ENCODE measurements at places on chromosomes 7 and 10. TPM values are rescaled to one million over a fixed set of nuclear protein-coding genes. Genes with fewer than 3 reads are reported as not detected.
A peak's percentile ranks its signal among the peaks of the same experiment; 100 is the strongest.

Gene IDI2
- total RNA-seq: not detected

Gene VWA2
- total RNA-seq: 15.3 TPM

Gene KNDC1
- 3.3 TPM for total RNA-seq

Gene AASS
- total RNA-seq: 37.9 TPM

Gene GPR15LG
- total RNA-seq: not detected

Gene PAPOLB
- total RNA-seq: under 0.01 TPM

- no peak overlapping the region for H3K4me3 ChIP-seq
- no peaks in the 10 kb centered on the region for H3K27me3 ChIP-seq
- DNase-seq: no peak
- H3K27ac ChIP-seq: no peak overlapping the region
- peaks cover 6% of the 10 kb centered on the region for H3K4me1 ChIP-seq
Measured at GRCh38 chr7:134900166-134900982, 85.9 kb upstream of the AGBL3 start.

- no peak overlapping the region for H3K4me3 ChIP-seq
- no peak for DNase-seq
- no peaks in the 10 kb centered on the region for H3K36me3 ChIP-seq
- no peak overlapping the region for H3K27ac ChIP-seq
- H3K27me3 ChIP-seq: no peaks in the 10 kb centered on the region
Measured at GRCh38 chr10:8288600-8288999, 234.1 kb downstream of the GATA3 start.

- no peak overlapping the region for H3K27ac ChIP-seq
- H3K27me3 ChIP-seq: no peaks in the 10 kb centered on the region
- H3K4me3 ChIP-seq: no peak overlapping the region
- no peak for DNase-seq
- peaks cover 4% of the 10 kb centered on the region for H3K4me1 ChIP-seq
Measured at GRCh38 chr10:89160339-89160738, 46.8 kb downstream of the CH25H start.

GRCh38 chr10:128932071-128932820 lies 534.8 kb upstream of the MGMT start:
- DNase-seq: no peak
- peaks cover 22% of the 10 kb centered on the region for H3K4me1 ChIP-seq
- no peaks in the 10 kb centered on the region for H3K27me3 ChIP-seq
- no peak overlapping the region for H3K4me3 ChIP-seq

DNA sequence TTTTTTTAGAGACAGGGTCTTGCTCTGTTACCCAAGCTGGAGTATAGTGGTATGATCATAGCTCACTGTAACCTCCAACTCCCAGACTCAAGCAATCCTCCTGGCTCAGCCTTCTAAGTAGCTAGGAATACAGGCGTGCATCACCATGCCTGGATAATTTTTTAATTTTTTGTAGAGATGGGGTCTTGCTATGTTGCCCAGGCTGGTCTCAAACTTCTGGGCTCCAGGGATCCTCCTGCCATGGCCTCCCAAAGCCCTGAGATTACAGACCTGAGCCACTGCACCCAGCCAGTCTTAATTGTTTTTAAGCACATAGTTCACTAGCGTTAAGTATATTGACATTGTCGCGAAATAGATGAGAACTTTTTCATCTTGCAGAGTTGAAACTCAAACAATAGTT lies 2.0 kb downstream of the SUPV3L1 start:
- H3K4me3 ChIP-seq: no peak overlapping the region
- H3K27me3 ChIP-seq: no peaks in the 10 kb centered on the region
- peaks cover 23% of the 10 kb centered on the region for H3K4me1 ChIP-seq
- no peak for DNase-seq
- no peak overlapping the region for H3K27ac ChIP-seq

GRCh38 chr7:51161937-51162336 lies 154.7 kb downstream of the COBL start:
- H3K4me3 ChIP-seq: no peak overlapping the region
- H3K27ac ChIP-seq: no peak overlapping the region
- DNase-seq: no peak
- no peaks in the 10 kb centered on the region for H3K27me3 ChIP-seq
- H3K4me1 ChIP-seq: no peaks in the 10 kb centered on the region
- no peaks in the 10 kb centered on the region for H3K36me3 ChIP-seq

DNA sequence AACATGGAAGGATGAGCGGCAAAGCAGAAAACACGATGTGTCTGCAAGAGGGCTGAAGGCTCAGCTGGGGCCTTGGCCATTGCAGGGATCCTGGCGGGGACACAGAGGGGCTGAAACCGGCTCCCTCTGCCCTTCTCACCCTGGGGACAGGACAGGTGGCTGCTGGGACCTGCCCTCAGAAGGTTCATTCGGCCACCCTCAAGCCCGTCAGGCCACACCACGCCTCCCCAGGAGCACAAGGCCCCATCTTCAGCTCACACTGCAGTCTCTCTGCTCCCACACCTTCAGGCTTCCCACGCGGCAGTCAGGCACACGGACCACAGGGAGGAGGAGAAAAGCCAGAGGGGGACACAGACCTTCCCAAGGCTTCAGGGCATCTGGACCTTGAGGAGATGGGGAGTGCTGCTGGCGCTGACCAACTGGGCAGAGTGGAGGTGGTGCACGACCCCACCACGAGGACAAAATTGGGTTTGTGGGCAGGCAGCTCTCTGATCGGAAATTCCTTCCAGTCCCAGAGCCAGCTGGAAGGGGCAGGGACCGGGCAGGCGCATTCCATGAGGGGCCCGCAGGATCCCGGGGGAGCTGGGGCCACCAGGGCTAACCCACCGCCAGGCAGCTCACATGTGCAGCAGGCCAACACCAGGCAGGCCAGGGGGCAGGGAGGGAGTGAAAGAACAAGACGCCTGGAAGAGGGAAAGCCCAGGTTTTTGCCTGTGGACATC lies 104.0 kb downstream of the MAD1L1 start:
- no peak overlapping the region for H3K27ac ChIP-seq
- peaks cover 6% of the 10 kb centered on the region for H3K4me1 ChIP-seq
- no peaks in the 10 kb centered on the region for H3K36me3 ChIP-seq
- DNase-seq: no peak

- no peak overlapping the region for H3K4me3 ChIP-seq
- H3K27me3 ChIP-seq: no peaks in the 10 kb centered on the region
- no peak for DNase-seq
- no peaks in the 10 kb centered on the region for H3K36me3 ChIP-seq
- H3K4me1 ChIP-seq: peaks cover 11% of the 10 kb centered on the region
Measured at GRCh38 chr10:34959786-34960185, 130.4 kb downstream of the CUL2 start.

DNA sequence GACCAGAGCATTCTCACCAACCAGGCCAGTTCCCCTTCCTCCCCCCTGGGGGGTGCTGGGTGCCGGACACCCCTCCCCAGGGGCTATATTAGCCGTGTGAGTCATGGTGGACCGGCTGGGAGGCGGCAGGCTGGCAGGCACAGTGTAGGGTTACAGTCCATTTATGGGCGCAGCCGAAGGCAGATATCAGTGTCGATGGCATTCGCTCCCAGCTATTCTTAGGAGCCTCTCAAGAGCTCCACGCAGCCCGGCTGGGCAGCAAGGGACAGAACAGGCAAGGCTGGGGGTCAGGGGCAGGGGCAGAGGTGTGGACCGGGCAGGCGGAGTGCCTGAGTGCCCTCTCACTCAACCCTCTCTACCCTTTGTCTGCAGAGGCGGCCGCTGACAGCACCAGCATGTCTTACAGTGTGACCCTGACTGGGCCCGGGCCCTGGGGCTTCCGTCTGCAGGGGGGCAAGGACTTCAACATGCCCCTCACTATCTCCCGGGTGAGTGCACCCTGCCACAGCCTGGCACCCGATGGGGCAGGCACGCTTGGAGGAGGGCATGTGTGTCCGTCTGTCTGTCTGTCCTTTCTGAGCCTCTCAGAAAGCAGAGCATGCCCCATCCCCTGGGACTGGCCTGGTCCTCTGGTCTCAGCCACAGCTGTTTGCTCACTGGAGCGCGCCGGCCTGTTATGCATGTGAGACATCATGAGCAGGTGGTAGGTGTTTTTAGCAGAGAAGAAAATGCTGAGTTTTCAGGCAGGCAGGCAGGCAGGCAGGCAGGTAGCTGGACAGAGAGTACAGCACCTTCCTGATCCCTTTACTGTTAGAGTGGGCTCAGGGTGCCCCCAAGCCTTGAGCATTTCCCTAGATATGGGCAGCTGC lies at the start of gene LDB3:
LDB3 (plus strand) TSS at position 215 of the 869 bp plus-strand sequence; CDS start at position 396, 181 bp downstream.
- H3K27ac ChIP-seq: peak within 1 kb of the TSS; percentile 29
- no peaks in the 10 kb centered on the region for H3K36me3 ChIP-seq
- no peak for DNase-seq
- no peak within 1 kb of the TSS for H3K4me3 ChIP-seq

GRCh38 chr7:101602484-101603241 lies 26.4 kb downstream of the MYL10 start:
- H3K27me3 ChIP-seq: no peaks in the 10 kb centered on the region
- peak; percentile 78 for DNase-seq
- no peak overlapping the region for H3K4me3 ChIP-seq
- H3K27ac ChIP-seq: no peak overlapping the region

- no peak for DNase-seq
- H3K4me1 ChIP-seq: no peaks in the 10 kb centered on the region
- H3K36me3 ChIP-seq: no peaks in the 10 kb centered on the region
- no peaks in the 10 kb centered on the region for H3K27me3 ChIP-seq
- H3K27ac ChIP-seq: no peak overlapping the region
Measured at GRCh38 chr10:11115337-11115736, 97.7 kb downstream of the CELF2 start.

DNA sequence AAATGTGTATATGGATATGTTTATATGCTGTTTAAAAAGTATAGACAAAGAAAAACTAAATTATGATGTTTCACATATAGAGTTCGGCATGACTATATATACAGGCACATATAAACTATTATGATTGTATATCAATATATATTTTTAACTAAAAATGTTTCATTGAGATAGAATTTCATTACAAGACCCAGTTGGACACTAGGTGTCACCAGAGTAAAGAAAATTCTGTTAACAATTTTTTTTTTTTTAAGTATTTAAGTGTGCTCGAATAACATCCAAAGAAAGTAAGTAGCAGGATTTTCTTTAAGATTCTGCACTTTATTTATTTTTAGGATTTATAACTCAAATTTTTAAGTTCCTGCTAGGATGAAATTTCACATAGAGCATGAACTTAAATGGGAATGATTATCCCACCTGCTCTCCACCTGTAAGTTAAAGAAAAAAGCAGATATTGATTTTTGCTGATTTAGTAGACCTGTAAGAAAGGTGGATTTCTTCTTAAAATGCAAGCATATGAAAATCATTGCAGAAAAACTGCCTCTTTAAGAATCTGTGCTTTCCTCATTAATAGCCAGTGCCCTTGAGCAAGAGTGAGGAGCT lies 961.5 kb downstream of the PCDH15 start:
- no peaks in the 10 kb centered on the region for H3K27me3 ChIP-seq
- no peak for DNase-seq
- no peak overlapping the region for H3K27ac ChIP-seq
- no peaks in the 10 kb centered on the region for H3K4me1 ChIP-seq
- H3K36me3 ChIP-seq: no peaks in the 10 kb centered on the region
- H3K4me3 ChIP-seq: no peak overlapping the region

DNA sequence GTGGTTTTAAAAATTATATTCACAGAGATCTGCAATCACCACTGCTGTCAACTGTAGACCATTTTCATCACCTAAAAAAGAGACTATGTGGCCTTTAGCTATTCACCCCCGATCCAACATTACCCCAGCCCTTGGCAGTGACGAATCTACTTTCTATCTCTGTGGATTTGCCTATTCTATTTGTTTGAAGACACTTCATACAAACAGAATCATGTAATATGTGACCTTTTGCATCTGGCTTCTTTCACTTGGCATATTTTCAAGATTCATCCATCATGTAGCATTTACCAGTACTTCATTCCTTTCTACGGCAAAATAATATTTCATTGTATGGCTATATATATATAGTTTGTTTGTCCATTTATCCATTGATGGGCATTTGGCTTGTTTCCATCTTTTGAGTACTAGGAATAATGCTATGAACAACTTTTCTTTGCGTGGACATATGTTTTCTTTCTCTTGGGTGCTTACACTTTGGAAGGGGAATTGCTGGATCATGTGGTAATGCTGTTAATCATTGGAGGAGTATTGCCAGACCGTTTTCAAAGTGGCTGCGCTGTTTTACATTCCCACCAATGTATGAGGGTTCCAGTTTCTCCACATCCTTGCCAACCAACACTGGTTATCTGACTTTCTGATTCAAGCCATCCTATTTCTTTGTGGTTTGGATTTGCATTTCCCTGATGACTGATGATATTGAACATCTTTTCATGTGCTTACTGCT lies 22.3 kb downstream of the ADAMTS14 start:
- no peak overlapping the region for H3K4me3 ChIP-seq
- no peak overlapping the region for H3K27ac ChIP-seq
- DNase-seq: no peak

GRCh38 chr7:135209225-135209834 lies 2.0 kb downstream of the WDR91 start:
- H3K36me3 ChIP-seq: no peaks in the 10 kb centered on the region
- H3K27me3 ChIP-seq: no peaks in the 10 kb centered on the region
- peak overlapping the region; percentile 94 for H3K27ac ChIP-seq
- no peak for DNase-seq

DNA sequence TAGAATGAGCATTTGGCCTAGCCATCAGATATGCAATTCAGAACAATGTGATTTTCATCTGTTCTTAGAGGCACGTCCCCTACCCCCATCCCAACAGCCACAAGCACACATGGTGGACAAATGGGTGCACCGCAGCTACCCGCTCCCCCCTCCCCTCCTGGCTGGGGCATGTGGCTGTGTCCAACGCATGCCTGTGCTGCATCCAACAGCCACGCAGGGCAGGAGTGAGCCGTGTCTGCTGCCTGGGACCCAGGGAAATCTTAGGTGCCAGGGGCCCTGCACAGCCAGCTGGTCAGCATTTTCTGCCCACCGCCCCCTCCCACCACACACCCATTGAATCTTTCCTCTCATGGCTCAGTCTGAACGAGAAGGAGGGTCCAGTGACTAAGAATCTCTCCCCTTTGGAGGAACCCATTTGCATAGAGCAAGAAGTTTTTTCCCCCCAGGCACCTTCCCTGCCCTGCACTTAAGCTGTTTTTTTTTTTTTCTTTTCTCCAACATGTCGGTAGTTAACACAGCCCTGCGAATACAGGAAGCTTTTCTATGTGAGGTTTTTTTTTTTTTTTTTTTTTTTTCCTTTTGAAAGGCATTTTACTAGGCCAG lies 138.9 kb downstream of the WDR11 start:
- no peaks in the 10 kb centered on the region for H3K4me1 ChIP-seq
- no peak for DNase-seq
- H3K27me3 ChIP-seq: no peaks in the 10 kb centered on the region

GRCh38 chr10:25743832-25744231 lies 190.2 kb upstream of the MYO3A start:
- H3K4me3 ChIP-seq: no peak overlapping the region
- no peak overlapping the region for H3K27ac ChIP-seq
- DNase-seq: no peak
- H3K4me1 ChIP-seq: no peaks in the 10 kb centered on the region
